ENCODE measurements at places on chromosomes 16 and 17. TPM values are rescaled to one million over a fixed set of nuclear protein-coding genes. Genes with fewer than 3 reads are reported as not detected.

The MVP gene
- polyA plus RNA-seq, result 15.3 TPM

- no peak for DNase-seq
Observed at GRCh38 chr17:27808628-27809027, 8.3 kb upstream of the NOS2 start.

The TRIM25 gene
- 41.6 TPM for polyA plus RNA-seq

The CD300LG gene
- polyA plus RNA-seq, result 0.70 TPM

DNA sequence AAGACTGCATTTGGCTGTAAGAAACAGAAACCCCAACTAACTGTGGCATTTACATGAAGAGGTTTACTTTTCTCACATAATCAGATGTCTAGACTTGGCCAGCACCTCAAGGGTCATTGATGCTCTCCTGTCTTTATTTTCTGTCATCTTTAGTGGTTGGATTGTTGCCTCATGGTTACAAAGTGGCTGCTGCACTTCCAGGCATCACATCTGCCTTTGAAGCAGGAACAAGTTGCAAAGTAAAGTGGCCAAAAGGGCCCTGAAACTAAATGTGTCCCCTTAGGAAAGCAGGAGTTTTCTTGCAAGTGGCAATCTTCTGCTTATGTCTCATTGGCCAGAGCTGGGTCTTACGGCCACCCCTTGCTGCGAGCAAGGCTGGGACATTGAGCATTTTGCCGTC, 26.5 kb upstream of the STH start:
- DNase-seq, result no peak

DNA sequence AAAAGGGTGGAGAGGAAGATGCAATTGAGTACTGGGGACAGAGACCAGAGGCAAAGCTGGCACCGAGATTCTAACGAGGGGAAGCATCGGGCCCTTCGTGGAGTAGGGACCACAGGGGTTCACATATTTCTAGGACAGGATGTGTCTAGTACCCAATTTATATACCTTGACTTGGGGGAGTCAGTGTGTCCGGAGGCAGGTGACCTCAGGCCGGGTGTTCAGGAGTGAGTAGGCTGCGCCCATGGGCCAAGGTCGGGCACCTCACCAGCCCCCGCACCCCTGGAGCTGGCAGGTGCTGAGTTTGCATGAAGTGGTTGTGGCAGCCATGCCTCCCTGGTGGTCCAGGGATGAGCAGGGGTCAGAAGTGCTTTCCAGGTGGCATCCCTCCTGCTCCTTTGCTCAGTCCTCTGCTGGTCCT, 8.6 kb upstream of the NXPH3 start:
- no peak for DNase-seq

DNA sequence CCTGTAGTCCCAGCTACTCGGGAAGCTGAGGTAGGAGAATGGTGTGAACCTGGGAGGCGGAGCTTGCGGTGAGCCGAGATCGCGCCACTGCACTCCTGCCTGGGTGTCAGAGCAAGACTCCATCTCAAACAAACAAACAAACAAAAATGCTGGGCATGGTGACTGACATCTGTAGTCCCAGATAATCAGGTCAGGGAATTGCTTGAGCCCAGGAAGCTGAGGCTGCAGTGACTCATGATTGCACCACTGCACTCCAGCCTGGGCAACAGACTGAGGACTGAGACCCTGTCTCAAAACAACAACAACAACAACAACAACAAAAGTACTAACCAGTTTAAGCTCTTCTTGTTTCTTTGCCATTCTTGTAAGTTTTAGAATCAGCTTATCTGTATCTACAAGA, 383.0 kb upstream of the PMFBP1 start:
- DNase-seq, result no peak

DNA sequence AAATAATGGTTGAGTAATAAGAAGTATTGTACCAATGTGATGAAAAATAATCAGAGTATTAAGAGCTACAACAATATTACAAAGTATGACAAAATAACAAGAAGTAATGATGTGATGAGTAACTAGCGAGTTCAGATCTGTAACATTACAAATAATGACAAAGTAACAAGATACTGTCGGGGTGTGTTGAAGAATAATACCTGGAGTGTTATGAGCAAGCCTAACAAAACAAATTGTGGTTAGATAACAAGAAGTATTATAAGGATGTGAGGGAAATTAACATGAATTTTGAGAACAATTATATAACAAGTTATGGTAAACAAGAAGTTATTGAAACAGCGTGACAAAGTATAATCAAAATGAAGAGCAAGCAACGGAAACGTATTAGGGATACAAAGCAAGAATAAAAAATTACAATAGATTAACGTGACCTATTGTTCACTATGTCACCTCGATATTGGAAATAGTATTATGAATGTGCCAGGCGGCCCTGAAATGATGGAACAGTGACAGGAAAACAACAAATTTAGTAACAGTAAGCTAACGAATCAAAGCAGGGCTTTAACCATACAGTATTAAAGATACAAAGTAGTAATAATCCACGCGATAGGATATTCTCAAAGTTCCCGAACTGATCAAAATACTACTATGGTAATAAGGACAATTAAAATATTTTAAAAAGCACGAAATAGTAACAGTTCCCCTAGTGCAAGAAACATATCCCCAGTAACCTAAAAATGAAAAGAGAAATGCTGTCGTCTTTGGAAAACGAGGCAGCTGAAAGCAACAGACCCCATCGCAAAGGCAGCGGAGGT, 1.6 kb downstream of the TBX4 start:
- no peak for DNase-seq

- no peak for DNase-seq
Observed at GRCh38 chr16:65069065-65069464, 52.8 kb downstream of the CDH11 start.

- no peak for DNase-seq
Observed at GRCh38 chr17:29341726-29342125, 47.8 kb upstream of the NUFIP2 start.

DNA sequence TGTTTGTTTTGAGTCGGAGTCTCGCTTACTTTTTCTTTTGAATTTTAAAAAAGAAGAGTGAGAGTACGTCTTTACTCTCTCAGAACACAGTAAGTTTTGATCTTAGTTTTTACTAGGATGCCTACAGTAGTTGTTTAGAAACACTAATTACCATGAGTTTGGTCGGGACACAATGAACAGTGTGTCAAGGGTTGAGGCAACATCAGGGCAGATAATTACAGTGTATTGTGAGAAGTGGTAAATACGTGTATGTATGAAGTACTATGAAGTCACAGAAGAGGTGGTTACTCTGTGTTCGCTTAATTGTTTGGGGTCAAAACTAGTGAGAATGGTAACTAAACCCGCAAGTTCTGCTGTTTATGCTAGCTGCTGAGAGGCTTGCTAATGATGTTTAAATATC, 18.2 kb downstream of the PAFAH1B1 start:
- DNase-seq, result no peak

The SHISA9 gene
- 4.6 TPM for polyA plus RNA-seq

DNA sequence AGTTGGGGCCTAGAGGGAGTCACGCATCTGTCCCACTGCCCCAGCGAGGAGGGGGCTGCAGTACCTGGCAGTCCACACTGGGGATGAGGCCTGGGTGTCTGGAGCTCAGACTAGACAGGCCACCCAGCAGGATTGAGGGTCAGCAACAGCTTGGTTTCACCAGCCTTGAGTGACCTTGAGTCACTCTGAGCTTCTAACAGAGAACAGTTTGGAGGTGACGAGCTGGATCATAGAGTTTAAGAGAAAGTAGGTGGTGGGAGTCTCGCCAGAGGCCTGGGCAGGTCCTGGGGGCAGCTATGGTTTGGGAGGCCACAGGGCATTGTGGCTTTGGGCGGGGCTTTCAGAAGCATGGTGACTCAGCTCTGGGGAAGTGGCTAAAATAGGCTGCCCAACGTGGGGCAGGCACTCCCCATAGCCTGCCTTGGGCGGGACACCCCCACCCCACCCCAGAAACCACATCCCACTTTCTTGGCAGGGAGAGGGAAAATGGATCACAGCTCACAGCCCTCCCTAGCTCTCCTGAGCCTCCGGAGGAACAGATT, 20.5 kb downstream of the CDC42EP4 start:
- DNase-seq, result no peak

- no peak for DNase-seq
Observed at GRCh38 chr16:77591347-77591746, 131.0 kb upstream of the NUDT7 start.

GRCh38 chr16:62692685-62693084, 656.4 kb upstream of the CDH8 start:
- no peak for DNase-seq

DNA sequence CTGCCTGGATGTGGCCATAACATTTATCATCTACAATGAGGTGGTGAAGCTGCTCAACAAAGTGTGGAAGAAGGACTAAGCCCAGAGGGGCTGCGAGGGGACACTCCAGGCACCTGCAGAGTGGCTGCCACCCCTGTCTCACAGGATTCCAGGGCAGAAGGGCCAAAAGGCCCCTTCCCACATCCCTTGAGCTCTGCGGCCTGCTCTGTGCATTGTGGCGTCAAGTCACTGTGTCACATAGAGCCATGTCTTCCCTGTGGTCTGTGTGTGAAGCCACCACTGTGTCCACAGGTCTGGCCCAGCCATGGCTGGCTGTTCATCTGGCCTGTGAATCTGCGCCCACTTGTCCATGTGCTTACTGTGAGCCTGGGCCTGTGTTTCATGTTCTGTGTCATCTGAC, 1714.6 kb downstream of the TP53TG3F start:
- no peak for DNase-seq

DNA sequence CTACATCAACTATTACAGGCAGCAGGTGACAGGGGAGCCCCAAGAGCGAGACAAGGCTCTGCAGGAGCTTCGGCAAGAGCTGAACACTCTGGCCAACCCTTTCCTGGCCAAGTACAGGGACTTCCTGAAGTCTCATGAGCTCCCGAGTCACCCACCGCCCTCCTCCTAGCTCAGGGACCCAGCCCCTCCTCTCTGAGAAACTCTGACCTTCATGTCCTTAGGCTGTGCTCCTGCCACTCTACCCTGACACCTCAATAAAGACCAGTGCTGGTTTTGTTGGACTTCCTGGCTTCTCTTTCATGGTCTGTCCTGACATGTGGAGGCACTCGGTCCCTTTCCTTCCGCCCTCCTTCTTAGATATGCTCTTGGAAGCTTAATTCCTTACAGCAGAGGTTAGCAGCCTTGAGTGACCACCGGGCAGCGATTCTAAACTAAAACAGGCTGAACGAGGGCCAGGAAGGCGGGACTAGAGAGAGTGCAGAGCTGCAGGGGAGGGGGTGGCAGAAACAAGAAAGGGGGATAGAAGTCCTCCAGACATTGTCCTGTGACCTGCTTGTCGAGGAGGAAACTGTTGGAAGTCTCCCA, 915 bp downstream of the AHSP start:
- DNase-seq, result no peak

DNA sequence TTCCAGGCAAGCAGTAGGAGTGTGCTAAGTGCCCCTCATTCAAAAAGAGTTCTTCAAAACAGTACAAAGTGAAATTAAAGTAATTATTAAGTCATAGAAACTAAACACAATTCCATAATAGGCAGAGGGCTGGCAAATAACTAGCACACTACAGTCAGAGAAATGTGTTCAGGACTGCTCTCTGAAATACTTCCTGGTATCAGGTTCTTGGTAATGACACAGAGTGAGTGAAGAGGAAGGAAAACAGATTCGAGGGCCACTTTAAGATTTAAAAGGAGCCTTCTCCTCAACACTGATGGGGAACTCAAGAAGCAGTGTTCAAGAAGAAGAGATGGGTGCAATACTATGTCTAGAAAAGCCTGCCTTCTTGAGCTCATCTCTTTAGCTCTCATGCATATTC, 139.2 kb downstream of the TOX3 start:
- no peak for DNase-seq
